ENCODE measurements at places on chromosomes 13 and 19.

DNA sequence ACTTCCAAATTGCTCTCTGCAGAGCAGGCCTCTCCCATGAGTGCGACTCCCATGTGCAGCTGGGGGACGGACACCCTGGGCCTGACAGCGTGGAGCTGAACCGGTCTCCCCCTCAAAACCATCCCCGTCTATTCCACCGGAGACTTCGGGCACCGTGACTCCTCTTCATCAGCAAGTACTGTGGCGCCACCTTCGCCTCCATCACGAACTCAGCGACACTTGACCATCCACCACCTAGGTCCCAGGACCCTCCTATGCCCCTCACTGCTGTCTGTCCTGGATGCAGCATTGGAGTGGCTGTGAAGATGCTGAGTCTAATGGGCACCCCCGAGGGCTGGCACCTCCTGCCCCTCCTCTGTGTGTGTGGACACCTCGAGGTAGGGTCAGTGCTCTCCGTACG is 20.6 kb downstream of the CILP2 start:
- DNase-seq = no peak

DNA sequence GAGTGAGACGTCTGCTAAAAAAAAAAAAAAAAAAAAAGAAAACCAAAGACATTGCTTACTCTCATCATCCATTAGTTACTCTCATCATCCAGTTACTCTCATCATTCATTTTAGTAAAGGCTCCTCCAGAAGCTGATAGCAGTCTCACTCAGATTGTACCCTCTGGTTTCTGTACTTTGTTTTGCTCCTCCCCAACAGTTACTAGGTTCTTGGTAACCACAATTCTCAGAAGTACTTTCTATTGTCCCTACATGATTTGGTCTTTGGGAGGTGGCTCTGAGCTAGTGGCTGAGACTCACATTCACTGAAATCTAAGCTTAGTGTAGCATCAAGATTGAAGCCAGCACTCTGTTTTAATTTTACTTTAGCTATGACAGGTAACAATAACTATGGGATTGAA is 14.3 kb downstream of the ERICH4 start:
- no peak for DNase-seq

- peak; percentile 5 for DNase-seq
Measured at GRCh38 chr13:112690283-112690929, 568 bp downstream of the ATP11A start.

GRCh38 chr13:27182054-27182453 is 10.4 kb upstream of the USP12 start:
- DNase-seq = no peak

GRCh38 chr13:31011901-31012654 is 79.6 kb downstream of the TEX26 start:
- DNase-seq = no peak

- no peak for DNase-seq
Measured at GRCh38 chr13:112782429-112783010, 92.7 kb downstream of the ATP11A start.

DNA sequence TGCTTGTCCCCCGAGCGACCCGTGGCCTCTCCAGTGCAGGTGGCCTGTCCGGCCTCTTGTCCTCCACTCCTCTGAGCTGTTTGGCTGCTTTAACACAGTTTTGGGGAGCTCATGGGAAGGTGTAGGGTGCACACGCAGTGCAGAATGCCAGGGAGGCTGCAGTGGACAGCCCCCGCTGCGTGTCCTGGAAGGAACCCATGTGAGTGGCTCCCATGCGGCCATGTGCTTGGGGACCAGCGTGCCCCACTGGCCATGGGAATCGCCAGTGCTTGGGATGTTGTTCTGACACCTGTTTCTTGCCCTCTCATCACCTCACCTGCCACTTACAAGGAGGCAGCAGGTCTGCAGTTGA is 22.6 kb upstream of the F7 start:
- DNase-seq = no peak

GRCh38 chr13:53788286-53788685 is 759.7 kb downstream of the OLFM4 start:
- DNase-seq = no peak

DNA sequence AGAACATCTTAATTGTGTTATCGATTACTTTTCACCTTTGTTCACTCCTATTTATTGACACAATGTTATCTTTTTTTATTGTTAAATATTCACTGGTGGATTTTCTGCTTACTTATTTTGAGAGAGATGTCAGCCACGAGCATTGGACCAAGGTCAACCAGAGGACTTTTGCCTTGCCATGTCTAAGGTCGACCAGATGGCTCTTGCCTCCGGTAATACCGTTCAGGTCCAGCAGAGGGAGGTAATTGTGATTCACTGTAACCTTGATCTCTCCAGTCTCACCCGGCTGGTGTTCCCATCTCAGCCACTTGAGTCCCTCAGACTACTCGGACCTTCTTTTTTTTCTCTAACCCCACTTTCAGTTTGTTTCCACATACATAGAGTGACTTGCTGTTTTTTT is 1438.1 kb downstream of the UQCRFS1 start:
- DNase-seq = no peak

- DNase-seq = no peak
Measured at GRCh38 chr13:23858546-23858945, 30.7 kb downstream of the MIPEP start.

- DNase-seq = no peak
Measured at GRCh38 chr19:33465371-33465770, 56.2 kb downstream of the PEPD start.

GRCh38 chr13:53343361-53343744 is 314.7 kb downstream of the OLFM4 start:
- no peak for DNase-seq

DNA sequence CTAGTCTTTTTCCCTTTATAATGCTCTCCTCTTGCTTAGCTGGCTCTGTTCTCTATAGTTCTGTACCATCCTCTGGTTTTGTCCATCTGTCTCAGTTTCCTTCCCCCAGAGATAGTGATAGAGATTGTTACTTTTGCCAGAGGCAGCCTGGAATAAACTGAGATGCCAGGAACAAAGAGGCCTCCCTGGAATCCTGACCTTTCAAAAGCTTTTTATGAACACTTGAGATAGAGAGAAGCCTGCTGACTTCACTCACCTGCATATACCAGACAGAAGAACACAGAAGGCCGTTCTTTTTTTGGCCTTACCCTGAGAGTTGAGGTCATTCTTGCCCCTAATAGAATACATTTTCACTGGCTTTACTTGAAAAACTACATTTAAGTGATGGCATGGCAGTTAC is 150.2 kb downstream of the LHFPL6 start:
- DNase-seq = no peak

- DNase-seq = no peak
Measured at GRCh38 chr13:48603375-48603774, 50.4 kb upstream of the CYSLTR2 start.

DNA sequence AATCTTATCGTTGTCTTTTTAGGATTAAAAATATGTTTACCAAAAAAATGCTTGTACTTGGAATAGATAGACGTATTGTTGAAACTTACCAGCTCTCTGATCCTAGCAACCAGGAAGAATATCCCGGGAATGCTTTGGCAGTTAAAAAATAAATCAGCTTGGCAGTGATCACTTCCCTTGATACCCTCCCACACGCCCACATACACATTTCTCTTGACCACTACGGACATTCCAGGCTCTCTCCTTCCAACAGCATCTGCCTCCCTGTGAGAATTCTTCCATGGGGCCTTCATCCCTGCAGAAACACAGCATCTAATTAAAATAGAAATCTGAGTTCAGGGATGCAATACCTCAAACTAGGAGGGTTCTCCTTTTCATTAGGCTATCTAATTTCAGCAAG is 57.9 kb downstream of the THSD1 start:
- peak; percentile 94 for DNase-seq

DNA sequence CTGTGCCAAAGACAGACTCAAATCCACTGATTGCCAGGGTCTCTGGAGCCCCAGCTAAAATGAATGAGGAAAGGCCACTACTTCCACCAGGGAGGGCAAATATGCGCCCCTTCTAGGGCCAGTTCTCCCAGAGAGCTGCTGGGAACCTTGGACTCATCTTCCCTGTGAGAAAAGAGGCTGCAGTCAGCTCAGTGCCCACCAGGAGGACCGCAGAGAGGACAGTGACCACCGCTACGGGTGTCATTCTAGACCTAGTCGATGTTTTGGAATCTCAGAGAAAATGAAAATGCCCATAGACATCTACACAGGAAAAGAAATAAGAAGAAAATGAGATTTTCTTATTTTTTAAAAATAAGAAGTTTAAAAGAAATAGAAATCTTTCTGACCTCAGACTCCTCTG is 235.1 kb downstream of the UQCRFS1 start:
- DNase-seq = no peak

DNA sequence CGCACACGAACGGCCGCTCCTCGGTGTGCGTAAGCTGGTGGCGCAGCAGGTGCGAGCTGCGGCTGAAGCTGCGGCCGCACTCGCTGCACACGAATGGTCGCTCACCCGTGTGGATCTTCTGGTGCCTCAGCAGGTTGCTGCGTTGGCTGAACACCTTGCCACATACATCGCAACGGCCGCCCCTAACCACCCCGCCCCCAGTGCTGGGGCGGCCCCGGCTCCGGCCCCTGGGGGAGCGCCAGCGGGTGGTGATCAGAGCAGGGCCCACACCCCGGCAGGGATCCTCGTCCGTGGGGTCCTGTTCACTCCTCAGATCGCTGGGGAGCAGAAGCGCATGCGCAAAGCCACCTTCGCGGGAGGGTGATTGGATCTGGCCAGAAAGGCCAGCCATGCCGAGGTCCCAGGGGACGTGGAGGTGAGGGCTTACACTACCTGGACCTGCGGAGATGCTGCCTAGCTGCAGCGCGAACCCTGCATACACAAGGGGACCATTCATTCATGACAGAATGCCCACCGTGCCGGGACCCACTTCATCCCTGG is 4.7 kb upstream of the UBE2M start:
- DNase-seq = no peak

- DNase-seq = no peak
Measured at GRCh38 chr19:54937926-54938325, 9.4 kb downstream of the NLRP7 start.

- DNase-seq = peak; percentile 84
Measured at GRCh38 chr19:55674841-55675660, at the start of gene EPN1. Gene EPN1, plus strand, starts transcription at chr19:55675226. Its CDS starts 3,402 bp downstream, at chr19:55678628.

DNA sequence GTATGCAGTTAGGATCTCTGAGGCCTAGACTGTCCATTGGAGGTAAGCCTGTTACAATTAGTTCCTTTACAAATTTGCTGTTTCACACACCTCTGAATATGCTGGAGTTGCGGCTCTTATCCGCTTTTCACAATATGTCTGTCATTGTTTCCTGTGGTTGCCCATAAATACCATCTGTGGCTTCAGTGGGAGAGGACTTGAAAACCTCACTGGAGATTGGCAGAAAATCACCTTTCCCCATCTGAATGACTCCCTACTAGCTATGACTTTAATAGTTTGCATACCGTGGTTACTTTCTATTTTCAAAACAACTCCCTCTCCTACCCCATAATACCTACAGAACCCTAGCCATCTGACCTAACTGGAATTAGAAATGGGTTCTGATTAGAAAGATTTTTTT is 454.3 kb downstream of the PCDH17 start:
- DNase-seq = no peak
